Panc1 (cell line): ENCODE measurements at places on chromosomes 12 and 14.

DNA sequence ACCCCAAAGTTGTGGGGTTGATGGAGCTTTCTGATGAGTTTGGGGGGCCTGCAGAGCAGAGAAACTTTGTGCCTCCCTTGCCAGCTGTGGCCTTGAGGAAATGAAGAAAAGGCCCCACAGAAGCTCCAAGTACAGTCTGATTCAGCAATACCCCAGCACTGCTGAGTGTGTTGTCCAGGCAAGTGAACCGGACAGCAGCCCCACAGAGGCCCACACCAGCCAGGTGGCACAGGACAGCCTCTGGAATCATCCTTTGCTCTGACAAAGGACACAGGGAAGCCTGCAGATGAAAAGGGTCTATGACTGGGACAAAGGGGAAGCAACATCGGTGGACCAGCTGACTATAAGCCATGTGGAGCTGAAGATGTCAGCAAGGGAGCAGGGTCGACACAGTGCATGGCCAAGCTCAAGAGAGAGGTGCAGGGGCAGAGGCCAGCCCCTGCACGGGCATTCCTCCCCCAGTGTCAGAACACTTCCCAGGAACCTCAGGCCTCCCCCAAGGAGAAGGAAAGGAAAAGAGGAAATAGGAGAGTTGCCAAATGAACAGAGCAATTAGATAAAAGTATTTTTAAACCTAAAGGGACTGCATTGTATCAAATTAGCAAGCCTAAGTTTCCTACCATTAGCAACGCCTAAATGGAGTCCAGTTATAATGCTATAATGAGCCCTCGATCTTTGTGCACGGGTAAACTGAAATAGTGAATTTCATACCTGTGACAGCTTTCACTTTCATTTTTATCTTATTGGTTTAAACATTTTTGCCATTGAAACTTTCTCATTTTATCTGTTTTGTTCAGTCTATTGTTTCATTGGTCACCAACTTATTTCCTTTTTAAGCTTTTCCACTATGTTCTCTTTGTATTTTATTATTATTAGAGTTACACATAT is 46.3 kb upstream of the PTGDR start:
- DNase-seq: no peak

- no peak for DNase-seq
Observed at GRCh38 chr12:5480218-5480937, 48.5 kb downstream of the NTF3 start.

DNA sequence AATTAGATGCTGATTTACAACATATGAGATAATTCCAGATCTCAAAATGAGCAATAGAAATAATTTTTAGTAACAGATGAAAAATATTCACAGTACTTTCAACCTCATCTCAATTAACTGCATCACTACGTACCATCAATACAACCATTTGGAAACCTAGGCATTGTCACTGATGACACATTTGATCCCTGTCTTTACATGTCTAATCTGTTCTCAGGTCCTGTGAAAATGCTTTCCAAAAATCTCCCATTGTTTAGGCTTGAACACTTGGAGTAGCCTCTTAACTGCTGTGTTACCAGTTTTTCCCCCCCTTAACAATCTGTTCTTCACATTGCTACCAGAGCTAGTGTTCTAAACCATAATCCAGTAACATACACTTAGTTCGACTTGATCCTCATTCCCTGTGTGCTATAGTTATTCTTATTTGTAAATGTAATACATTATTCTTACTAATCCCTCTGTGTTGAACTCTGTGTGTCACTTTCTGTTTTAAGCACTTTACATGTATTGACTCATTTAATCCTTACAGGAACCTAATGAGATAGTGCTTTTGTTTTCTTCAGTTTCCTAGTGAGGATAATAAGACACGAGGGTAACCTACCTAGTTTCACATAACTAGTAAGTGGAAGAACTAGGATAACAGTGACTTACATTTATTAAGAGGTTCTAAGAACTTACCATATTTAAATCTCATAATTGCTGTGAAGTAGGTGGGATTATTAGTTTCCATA is 41.7 kb downstream of the LARP4 start:
- DNase-seq: no peak

GRCh38 chr12:105226219-105226618 is 9.8 kb downstream of the APPL2 start:
- DNase-seq: no peak

DNA sequence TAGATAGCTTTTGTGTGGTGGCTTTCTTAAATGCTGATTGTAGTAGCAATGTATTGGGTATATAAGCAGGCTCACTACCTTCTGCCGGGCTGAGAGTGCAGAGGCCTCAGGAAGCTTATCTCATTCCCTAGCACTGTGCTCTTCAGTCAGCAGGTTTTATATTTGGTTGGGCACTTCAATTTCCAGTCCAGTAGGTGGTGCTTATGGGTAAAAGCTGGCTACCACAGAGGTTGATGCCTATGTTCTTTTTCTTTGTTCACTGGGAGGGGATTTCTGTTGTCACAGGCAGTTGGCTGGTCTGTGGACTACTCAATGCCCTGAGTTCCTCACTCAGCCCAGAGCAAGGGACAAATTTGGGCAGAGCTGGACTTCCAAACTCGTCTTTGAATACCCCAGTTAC is 43.0 kb upstream of the GLIPR1 start:
- DNase-seq: no peak

DNA sequence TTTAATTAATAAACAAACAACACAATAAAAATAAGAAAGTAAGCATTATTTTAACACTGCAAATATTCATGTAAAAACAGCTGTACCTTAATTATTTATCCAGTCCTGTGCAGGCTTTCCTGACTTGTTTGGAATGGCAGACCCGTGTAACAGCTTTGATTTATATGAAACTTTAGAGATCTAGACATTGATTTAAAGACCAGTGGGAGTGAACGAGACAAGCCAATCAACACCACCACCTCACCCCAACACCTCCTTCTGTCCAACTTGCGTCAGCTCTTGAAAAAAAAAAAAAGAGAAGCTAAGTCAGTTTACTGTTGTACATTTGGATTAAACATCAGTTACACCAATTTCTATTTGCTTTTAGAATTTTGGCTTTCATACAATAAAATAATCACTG is 22.3 kb downstream of the SLC38A4 start:
- DNase-seq: no peak

DNA sequence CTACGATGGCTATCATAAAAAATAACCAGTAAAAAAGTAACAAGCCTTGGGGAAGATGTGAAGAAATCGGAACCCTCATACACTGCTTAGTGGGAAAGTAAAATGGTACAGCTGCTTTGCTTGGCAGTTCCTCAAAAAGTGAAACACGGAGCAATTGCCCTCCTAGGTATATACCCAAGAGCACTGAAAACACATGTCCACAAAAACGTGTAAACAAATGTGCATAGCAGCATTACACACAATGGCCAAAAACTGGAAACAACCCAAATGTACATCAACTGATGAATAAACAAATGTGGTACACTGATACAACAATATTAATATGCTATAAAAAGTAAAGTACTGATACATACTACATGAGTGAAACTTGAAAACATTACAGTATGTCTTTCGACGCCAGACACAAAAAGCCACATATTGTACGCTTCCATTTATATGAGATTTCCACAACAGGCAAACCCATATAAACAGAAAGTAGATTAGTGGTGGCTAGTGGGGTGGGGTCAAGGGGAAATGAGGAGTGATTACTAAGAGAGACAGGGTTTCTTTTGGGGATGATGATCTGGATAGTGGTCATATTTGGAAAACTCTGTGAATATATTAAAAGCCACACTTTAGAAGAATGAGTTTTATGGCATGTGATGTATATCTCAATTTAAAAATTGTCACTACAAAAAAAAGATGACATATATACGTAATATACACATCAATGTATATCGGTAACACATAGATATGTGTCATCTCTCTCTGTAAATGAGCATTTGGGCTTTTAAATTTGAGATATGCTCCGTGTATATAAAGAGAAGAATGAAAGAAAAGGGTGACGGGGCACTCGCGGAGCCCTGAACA is 996 bp downstream of the SLC41A2 start:
- DNase-seq: no peak

DNA sequence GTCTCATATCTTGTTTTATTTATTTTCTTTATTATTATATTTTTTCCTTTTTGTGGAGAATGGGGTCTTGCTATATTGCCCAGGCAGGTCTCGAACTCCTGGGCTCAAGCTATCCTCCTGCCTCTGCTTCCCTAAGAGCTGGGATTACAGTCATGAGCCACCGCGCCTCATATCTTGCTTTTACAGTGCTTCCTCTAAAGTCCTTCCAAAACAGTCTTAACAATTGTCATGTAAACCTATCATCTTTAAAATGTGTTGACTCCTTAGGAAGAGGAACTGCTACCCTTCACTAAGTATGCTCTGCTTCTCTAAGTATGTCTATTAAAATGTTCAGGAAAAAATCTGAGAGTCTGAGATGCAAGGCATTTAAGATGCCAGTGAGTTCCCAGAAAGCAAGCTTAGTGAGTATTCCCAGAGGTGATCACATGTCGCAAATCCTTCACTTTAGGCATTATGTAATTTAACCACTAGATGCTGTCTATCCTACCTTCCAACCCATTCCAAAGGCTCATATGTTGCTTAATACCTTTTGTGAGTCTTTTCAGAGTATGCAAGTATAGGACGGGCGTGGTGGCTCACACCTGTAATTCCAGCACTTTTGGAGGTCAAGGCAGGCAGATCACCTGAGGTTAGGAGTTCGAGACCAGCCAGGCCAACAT is 19.7 kb upstream of the FOXJ2 start:
- DNase-seq: no peak

- DNase-seq: no peak
Observed at GRCh38 chr12:78864870-78865463, 393 bp downstream of the SYT1 start.

DNA sequence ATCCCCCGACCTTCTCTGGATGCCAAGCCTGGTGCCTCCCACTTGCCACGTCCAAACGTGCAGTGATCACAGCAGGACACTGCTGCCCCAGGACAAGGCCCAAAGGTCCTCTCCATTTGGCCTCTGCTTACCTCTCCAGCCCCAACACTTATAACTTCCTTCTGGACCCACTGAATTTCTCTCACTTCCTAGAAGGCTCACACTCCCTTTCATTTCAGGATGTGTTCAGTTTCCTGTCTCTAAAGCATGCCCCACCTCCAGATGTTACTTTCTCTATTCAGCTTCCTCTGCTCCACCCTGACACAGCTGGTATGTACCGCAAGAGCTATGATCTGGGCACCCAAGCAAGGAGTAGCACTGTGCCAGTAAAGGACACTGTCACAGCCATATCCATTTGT is 33.0 kb downstream of the CDKL1 start:
- DNase-seq: no peak

GRCh38 chr12:1332327-1332726 is 262.1 kb downstream of the FBXL14 start:
- no peak for DNase-seq

DNA sequence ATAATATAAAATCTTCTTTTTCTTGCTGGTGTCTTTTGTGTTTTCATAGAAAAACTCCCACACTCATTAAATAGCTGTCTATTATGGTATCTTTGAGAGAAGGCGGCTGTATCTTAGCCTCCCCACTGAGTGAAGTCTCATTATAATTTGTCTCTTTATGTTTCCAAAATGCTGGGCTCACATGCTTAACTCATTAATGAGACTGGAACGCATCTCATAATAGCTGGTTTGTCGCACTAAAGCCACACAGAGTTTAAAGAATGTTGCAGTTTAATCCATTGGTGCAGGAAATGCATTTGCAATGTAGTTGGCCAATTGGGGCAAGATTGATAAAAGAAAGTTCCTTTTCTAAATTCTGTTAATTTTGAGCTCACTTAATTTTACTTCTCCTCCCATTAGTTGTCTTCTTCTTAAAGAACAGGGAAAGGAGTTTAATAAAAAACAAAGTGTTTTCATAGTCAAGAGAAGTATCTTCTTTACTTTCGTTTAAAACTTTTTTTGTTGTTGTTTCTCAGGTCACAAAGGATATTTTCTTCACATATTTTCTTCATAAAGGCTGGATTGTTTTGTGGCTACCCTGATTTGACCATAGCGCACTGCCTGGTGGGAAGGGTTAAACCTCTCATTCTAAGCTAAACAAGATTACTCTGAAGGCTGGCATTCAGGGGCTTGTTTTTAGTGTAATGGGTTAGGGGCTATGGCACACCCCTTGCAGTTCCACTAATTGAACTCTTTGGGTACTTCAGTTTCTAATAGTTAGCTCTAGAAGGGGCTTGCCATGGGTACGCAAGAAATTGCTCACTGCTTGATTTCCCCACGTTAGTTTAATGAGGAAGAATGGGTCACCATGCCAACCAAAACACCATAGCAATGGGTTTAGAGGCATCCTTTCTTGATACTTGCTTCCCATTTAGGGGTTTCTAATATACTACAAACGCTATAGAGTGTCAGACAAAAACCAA is 197.0 kb downstream of the TMTC2 start:
- DNase-seq: no peak

- no peak for DNase-seq
Observed at GRCh38 chr14:45251912-45252311, 1.1 kb downstream of the MIS18BP1 start.
